ENCODE measurements at places on chromosomes 5 and 9.

DNA sequence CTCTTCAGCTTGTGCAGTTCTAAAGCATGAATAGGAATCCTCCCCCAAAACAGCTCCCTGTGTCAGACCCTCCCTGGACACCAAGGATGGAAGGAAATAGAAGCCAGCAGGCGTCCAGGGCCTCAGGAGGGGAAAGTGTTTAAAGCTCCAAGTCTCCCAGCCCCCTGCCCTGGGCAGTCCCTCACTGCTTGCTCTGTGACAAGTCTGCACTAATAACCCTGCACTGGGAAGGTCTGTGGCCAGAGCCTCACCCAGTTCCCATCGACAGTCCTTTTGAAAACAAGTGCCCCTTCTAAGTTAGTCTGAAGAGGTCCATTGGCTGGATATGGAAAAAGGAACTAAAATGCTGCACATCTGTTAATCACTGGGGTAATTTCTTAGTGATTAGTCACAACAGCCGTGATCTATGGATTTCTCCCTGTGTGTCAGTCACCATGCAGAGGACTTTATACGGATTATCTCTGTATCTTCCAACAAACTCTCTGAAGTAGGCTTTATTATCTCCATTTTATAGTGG is 195.3 kb downstream of the FBXL7 start:
- no peak for DNase-seq

DNA sequence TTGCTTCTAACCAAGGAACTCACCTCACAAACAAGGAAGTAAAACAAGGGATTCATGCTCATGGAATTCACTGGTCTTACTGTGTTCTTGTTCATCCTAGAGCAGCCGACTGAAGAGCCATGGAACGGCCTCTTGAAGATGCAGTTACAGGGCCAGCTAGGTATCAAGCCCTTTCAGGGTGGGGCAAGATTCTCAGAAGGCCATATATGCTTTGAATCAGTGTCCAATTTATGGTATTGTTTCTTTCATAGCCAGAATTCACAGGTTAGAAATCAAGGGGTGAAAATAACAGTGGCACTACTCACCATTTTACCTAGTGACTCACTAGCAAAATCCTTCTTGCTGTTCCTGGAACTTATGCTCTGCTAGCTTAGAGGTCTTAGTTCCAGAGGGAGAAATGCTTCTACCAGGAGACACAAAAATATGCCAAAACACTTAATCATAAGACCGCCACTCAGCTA is 159.5 kb upstream of the CDH10 start:
- no peak for DNase-seq

DNA sequence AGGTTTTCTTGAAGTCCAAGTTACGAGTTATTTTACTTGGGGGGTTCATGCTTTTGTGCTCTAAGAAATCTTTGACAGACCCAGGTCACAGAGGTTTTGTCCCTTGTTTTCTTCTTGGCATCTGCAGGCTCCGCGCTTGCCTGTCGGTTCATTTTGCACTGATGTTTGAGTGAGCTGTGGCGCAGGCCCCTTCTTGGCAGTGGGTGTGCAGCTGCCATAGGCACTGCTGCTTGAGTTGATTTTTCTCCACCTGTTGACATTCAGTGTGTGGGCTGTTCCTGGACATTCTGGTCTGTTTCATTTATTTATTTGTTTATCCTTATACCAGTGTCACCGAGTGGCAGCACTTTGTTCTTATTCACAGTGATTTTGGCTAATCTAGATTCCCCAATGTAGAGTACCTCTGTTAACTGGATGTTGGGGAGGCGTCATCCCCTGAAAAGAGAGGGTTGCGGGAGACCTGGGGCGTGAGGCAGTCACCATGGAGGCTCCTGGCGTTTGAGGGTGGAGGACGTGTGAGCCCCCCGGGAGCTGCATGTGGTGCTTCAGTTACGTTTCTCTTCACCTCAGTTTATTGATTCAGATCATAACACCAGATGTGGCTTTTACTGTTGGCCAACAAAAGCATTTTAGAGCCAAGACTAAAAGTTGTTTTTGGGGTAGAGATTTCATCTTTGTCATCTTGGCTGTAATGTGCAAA is 121.4 kb upstream of the CACNA1B start:
- DNase-seq: no peak

- peak; percentile 92 for DNase-seq
Measured at GRCh38 chr9:107425101-107426025, 64.2 kb downstream of the KLF4 start.

DNA sequence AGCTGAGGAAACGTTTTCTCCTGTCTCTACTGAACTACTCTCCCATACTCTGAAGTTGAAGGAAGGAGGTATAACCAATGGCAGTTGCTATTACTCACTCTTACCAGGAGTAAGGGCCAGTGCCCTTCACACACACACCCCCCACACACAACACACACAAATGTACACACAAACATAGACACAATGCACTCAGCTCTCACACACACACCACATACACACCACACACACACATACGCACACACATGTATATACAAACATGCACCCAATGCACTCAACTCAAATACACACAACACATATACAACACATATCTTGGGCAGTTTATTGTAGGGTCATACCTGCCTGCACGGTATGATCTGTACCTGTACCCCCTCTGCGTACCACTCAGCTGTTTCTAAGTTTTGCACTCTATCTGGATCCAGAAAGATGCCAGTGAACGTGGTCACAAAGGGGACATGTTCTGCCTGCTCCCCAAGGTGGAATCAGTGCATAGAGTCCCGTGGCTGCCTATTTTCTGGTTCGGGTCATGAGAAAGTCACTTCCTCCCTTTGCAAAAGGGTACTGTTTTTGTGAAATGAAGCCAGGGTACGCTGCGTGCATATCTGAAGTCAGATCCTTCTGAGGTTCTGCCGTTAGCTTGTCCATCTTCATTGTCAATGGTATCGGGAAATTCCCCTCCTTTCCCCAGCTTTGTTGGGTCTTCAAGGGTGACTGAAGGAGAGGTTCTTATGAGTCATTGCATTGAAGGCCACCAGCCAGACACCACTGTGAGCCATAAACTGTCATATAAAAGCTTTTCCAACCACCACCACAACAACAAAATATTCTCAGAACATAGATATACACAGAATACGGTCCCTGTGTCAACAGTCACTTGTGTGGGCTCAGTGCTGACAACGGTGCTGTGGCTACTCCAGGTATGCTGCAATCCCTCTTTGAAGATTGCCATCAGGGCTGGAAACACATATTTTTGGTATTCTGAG is 131.9 kb downstream of the UGCG start:
- DNase-seq: no peak

Measured in muscle of arm (tissue), 14 donors.